ENCODE measurements at places on chromosomes 6 and 20. TPM values are rescaled to one million over a fixed set of nuclear protein-coding genes. Genes with fewer than 3 reads are reported as not detected.

- no peak for DNase-seq
Measured at GRCh38 chr6:132490024-132490423, 22.9 kb downstream of the STX7 start.

- DNase-seq: no peak
Measured at GRCh38 chr20:64188091-64188490, 23.8 kb downstream of the MYT1 start.

GRCh38 chr6:157133856-157134255 is 189.5 kb downstream of the TMEM242 start:
- no peak for DNase-seq

GRCh38 chr6:29517245-29517644 is 29.5 kb upstream of the MAS1L start:
- DNase-seq: no peak

GRCh38 chr6:143842902-143843676 is at the start of gene LTV1:
Gene LTV1 (plus strand): TSS chr6:143843338. CDS start chr6:143843478, 140 bp downstream.
- peak; percentile 76 for DNase-seq

GRCh38 chr20:61422636-61423425 is 170.8 kb downstream of the CDH4 start:
- no peak for DNase-seq

DNA sequence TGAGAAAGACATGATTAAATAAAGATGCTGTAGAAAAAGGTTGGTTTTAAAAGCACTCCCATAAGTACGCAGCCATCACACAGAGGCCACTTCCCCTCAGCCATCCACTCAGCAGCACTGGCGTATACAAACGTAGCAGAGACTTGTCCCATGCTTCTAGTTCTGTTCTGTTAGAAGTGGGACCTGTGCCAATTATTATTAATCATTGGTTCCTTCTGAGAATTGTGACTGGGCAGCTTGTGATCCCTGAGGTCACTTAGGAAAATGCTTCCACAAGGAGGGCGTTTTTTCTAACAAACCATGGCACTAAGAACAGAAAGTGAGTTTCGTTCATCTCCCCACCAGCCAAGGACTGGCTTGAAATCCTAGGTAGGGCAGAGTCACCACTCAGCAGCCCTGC is 53.9 kb downstream of the FAM120B start:
- no peak for DNase-seq

DNA sequence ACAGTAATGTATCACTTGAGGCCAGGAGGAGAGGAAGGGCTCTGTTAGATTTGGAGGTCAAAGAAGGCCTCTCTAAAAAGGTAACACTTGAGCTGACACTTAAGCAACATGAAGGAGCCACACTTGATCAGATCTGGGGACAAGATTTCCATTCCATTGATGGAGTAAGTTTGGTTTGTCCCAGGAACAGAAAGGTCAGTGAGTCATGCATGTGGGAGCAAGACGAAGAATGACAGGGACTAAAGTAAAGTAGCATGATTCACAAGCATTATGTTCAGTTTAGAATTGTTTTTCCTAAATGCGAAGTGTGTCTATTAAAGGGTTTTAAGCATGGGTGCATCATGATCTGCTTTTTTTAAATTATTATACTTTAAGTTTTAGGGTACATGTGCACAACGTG is 47.4 kb downstream of the COL21A1 start:
- DNase-seq: no peak

DNA sequence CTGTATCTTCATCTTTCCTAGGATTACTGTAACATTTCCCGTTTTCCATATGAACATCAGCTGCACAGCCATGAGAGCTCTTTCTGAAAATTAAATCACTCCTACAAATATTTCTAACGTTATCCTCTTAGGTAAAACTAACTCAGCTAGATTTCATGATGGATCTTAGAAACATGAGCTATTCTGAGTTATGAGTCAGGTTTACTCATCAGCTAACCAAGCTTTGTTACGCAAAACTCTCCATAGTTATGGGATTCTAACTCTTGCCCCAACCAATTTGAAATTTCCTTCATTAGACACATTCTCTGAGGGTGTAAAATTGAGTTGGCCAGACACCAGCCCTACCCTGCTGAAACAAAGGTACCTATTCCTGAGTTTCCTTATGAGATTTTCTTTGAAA is 14.0 kb downstream of the DEFB110 start:
- DNase-seq: no peak

- no peak for DNase-seq
Measured at GRCh38 chr6:7865781-7866180, 44.8 kb downstream of the TXNDC5 start.

DNA sequence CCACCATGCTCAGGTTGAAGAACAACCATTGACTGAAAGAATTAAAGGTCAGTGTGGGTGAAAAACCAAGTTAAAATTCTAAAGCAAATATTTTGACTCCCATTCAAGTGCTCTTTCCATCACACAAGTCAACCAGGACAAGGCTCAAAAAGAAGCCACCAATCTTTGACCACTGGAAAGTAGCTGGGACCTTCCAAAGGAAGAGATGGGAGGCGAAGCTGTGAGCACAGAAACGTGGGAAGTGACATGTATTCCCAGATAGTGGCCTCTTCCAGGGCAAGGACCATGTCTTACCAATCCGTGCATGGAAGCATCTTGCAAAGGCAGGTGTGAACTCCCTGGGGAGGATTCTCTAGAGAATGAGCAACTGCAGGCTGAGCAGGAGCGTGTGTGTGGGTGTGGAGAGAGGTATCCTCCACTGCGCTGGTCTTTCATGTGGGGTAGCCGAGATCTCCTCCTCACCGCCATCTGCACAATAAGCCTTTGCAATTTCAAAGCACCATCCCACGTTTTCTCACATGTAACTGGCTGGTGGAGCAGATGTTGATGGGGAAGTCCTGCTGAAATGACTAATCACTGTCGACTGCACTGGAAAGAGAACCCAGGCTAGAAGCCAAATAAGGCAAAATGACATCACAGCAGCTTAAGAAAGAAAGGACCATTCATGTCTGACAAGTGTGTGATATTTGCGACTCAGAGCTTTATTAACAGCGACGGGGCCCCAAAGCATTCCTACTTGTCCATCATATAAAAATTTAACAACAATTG is 189.4 kb upstream of the RREB1 start:
- DNase-seq: peak; percentile 42

- DNase-seq: no peak
Measured at GRCh38 chr20:4318891-4319290, 303.5 kb upstream of the RNF24 start.

DNA sequence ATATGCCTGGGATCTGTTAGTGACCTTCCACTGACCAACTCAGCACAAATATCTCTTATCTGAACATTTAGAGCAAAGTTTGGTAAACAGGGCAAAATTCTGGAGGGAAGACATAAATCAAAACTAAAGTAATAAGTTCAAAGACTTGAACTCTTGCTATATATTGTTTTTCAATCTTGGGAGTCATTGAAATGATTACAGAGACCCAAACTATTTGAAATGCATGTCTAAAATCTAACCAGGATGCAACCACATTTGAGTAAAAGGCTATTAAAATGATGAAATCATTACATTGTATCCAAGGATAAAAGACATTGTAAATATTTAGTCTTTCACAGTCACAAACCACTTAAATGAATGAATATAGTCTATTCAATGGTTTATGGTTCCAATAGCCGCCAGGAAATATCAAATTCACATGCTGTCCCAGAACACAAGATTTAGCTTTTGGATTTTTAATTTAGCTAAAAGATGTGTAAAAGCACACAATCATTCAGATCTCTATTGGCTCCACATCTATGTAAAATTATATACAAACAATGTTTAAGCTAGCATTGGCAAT is 256.6 kb upstream of the EPHA7 start:
- no peak for DNase-seq

- DNase-seq: no peak
Measured at GRCh38 chr6:143157131-143157530, 96.4 kb downstream of the AIG1 start.

GRCh38 chr6:53143710-53144109 is 4.9 kb downstream of the GCM1 start:
- no peak for DNase-seq

GRCh38 chr6:111124406-111124805 is 37.1 kb downstream of the SLC16A10 start:
- no peak for DNase-seq

- no peak for DNase-seq
Measured at GRCh38 chr6:17684134-17684533, 22.6 kb downstream of the NUP153 start.

DNA sequence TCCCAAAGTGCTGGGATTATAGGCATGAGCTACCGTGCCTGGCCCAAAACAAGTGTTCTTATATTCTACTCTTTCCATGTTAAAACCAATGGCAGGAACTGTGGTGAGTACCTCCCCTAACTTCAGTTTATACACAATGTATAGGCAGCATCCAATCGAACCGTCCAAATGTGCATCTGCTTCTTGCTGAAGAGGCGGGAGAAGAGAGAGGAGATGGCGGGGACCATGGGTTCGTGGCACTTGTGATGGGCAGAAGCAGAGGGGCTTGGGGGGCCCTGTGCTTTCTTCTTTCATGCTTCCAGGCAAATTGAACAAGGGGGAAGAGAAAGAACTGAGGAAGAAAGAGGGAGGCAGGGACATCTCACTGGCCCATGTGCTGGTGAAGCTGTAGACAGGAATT is 11.2 kb upstream of the TCFL5 start:
- no peak for DNase-seq

GRCh38 chr20:17470521-17470920 is 60.7 kb downstream of the BFSP1 start:
- DNase-seq: no peak

- DNase-seq: no peak
Measured at GRCh38 chr6:20538131-20538662, 3.9 kb downstream of the CDKAL1 start.

DNA sequence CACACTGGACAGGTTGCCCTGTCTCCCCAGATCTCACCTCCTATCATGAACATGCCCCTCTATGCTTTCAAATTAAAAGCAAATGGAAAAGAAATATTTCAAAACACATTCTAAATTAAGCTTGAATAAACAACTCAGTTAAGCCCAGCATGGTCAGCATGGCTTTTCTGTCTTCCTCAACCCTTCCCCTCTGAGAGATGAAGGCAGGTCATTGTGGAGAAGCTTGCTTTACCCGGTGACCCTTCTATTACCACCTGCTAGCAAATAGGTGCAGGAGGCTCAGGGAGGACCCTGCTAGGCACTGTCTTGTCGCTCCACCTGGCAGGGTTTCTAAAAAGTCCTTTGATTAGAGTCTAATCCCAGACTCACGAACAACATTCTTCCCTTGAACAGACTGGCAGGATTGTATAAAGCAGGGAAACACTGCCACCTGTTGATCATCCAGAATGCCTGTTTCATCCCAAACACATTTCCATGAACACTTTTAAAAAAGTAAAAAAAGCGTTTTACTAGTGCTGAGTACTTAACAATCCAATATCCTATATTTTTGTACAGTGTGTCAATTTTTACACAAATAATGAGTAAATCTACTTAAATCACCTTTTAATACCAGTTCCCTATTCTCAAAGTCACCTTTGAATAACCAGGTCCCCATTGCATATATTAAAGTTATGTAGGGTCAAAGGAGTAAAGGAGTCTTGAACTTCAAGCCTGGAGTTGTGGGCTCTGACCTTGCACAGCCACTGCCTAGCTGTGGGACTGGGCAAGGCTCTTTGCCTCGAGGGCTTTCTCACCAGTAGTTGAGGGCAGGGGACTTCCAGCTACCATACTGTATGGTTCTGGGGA is 75.5 kb downstream of the GPR6 start:
- DNase-seq: peak; percentile 14

GRCh38 chr6:111792241-111792640 is 81.0 kb downstream of the FYN start:
- no peak for DNase-seq

- DNase-seq: no peak
Measured at GRCh38 chr6:85684133-85684808, 41.6 kb upstream of the SYNCRIP start.

- no peak for DNase-seq
Measured at GRCh38 chr20:58832457-58832856, 18.2 kb downstream of the GNAS-AS1 start.

DNA sequence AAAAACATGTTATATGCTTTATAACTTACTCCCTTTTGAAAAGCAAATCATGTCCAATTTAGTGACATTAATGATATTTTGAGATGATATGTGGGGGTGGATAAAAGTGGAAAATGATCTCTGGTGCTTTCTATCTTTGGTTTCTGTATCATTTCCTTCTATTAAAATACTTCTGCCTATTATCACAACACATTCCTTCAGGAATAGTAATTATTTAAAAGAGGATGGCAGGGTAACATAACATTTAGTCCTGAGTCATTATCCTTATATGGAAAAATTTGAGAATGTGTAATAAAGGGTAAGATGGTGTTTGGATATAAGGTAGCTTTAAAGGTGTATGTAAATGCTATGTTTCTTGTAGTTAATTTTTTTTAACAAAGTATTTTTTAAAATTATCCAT is 657.7 kb downstream of the PHF3 start:
- no peak for DNase-seq

C2 gene
- total RNA-seq: 0.07 TPM

RAD21L1 gene
- total RNA-seq: not detected

FAM162B gene
- total RNA-seq: 0.25 TPM

SLC17A2 gene
- total RNA-seq: not detected

EYA2 gene
- total RNA-seq: not detected

CDSN gene
- total RNA-seq: not detected

PAX1 gene
- total RNA-seq: not detected

VARS2 gene
- total RNA-seq: 34.7 TPM

DSP gene
- total RNA-seq: 220 TPM

MICB gene
- total RNA-seq: 8.1 TPM

All from kidney epithelial cell (primary cell).